ENCODE measurements at places on chromosomes 13 and 19.

DNA sequence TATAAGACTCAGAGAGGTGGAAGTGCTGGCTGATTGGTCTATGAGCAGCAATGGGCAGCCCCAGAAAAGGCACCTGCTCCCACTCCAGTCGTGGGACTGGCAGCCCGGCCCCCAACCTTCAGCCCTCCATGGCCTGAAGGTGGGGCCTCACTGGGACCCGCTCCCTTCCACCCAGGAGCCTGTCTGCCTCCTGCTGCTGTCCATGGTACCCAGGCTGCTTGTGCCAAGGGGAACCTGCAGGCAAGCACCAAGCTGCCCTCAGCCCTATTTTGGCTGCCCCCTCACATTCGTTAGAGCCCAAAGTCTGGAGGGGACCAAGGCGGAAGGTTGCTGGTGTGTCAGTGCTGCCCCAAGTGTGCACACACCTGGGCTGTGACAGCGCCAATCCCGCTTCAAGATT, 2304.9 kb downstream of the PCDH9 start:
- no peak for DNase-seq

DNA sequence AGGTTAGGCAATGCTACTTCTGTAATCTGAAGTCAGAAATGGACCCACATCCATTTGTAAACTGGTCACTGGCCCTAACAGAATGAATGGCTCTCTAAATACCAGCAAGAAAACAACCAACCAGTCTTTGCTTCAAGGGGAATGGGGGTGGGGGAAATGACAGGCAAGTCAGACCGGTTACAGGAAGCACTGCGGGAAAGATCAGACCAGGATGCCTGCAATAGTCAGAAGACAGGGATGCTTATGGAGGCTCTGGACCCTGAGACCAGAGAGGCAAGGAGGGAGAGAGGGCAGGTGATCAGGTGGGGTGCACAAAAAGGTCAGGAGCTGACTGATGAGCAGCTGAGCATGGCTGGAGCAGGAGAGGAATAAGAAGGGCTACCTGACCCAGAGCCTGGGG, 13.1 kb downstream of the MED26 start:
- DNase-seq, result no peak

DNA sequence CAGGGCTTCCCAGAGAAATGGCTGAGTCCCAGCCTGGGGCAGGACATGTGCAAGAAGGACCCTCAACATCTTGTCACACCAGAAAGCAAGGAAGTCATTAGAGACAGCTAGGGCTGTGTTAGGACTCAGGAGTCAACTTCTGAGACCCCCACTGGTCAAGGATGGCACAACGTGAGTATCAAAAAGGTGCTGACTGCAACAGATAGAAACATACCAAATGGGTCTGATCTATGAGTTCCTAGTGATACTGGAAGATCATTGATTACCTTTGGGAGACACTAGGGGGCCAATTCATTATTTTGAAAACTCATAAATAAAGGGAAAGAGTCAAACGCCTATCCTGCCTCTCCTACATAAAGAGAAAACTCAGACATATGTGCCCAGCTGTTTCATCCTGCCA, 73.5 kb upstream of the GJB6 start:
- no peak for DNase-seq

DNA sequence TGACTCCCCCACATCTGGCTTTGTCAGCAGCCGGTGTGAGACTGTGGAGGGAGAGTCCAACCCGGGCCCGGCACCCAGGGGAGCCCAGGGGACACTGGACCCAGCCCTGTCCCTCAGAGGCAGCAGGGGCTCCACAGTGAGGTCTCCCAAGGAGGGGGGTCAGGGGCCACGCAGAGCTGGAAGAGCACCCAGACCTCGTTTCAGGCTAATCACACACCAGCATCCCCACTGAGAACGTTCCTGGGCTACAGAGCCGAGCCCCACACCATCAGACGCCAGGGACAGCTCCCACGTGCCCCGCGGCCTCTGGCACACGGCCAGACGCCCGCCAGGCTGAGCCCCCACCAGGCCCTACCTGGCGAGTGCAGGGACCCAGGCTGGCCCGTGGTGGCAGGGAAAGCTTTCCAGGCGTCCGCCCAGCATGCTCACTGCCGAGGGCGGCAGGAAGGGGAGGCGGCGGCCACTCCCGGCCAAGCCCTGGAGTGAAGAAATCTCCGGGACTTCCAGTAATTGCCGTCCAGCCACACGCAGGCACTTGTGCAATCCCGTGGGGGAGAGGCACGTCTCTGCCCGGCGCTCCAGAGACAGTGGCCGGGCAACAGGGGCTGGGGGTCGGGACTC, 19.2 kb downstream of the SBNO2 start:
- DNase-seq, result no peak

DNA sequence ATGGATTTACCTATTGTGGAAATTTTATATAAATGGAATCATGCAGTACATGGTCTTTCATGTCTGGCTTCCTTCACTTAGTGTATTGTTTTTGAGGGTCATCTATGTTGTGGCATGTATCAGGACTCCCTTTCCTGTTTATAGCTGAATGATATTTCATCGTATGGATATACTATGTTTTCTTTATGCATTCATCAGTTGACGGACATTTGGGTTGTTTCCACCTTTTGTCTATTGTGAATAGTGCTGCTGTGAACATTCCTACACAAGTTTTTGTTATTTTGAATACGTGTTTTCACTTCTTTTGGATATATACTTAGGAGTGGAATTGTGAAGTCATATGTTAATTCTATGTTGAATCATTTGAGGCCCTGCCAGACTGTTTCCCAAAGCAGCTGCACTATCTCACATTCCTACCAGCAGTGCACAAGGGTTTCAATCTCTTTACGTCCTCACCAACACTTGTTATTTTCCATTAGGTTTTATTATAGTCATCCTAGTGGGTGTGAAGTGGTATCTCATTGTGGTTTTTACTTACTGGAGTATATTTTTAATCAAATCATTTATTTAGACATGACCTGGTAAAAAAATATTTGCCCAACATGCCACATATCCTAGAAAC, 262.7 kb downstream of the DLEU7 start:
- no peak for DNase-seq

GRCh38 chr13:42047561-42048341, 697 bp upstream of the DGKH start:
- peak; percentile 68 for DNase-seq

- no peak for DNase-seq
Observed at GRCh38 chr13:98221234-98221633, 44.2 kb upstream of the RNF113B start.

GRCh38 chr13:93635616-93636032, 409.0 kb downstream of the GPC6 start:
- no peak for DNase-seq

Measured in HAP-1 (cell line).